ENCODE measurements at places on chromosomes 7 and 10.

DNA sequence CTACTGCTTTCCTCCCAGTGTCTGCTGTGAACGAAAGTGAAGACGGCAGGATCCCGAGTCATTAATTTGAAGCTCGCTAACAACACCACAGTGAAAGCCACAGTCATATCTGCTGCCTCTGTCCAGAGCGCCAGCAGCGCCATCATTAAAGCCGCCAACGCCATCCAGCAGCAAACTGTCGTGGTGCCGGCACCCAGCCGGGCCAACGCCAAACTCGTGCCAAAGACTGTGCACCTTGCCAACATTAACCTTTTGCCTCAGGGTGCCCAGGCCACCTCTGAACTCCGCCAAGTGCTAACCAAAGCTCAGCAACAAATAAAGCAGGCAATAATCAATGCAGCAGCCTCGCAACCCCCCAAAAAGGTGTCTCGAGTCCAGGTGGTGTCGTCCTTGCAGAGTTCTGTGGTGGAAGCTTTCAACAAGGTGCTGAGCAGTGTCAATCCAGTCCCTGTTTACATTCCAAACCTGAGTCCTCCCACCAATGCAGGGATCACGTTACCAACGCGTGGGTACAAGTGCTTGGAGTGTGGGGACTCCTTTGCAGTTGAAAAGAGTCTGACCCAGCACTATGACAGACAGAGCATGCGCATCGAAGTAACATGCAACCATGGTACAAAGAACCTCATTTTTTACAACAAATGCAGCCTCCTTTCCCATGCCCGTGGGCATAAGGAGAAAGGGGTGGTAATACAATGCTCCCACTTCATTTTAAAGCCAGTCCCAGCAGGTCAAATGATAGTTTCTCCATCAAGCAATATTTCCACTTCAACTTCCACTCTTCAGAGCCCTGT is 94.8 kb upstream of the KCNMA1 start:
- DNase-seq: no peak

DNA sequence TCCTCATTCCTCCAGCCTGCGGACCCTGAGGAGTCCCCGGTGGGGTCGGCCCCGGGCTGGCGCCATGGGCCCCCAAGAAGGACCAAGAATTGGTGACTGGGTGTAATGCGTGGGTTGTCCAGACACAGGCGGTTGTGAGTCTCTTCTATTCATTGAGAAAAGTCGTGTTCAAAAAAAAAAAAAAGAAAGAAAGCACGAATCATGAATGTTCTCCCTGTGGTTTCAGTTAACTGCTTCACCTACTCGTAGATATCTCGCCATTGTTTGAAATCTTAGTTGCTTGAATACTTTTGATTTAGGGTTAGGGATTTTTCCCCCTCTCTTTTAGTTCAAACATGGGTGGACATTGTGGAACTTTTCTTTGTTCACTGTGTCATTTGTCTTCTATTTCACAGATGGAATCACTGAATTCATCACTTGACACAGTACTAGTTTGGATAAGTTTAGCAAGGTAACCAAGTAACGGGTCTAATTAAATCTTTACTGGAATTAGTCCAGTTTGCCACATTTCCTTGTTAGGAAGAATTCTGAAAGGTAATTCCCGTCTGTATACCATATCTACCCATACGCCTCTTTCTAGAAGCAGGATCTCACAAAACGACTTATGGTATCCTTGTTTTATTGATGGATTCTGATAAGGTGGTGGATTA is 775 bp downstream of the STARD3NL start:
- DNase-seq: peak; percentile 55

- no peak for DNase-seq
Measured at GRCh38 chr7:78011642-78012041, 213.1 kb downstream of the PHTF2 start.

GRCh38 chr10:19892270-19892669 is 76.0 kb downstream of the PLXDC2 start:
- DNase-seq: no peak

- no peak for DNase-seq
Measured at GRCh38 chr10:131563411-131563810, 251.9 kb upstream of the TCERG1L start.

DNA sequence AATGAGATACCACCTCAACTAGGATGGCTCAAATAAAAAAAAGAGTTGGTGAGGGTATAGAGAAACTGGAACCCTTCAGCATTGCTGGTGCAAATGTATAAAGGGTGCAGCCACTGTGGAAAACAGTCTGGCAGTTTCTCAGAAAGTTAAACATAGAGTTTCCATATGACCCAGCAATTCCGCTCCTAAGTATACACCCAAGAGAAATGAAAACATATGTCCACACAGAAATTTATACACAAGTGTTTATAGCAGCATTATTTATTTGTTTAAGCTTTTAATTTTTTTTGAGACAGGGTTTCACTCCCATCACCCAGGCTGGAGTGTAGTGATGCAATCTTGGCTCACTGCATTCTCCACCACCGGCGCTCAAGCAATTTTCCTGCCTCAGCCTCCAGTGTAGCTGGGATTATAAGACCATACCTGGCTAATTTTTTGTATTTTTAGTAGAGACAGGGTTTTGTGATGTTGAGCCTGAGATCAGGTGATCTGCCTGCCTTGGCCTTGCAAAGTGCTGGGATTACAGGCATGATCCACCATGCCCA is 118.2 kb upstream of the KIF5B start:
- DNase-seq: no peak

DNA sequence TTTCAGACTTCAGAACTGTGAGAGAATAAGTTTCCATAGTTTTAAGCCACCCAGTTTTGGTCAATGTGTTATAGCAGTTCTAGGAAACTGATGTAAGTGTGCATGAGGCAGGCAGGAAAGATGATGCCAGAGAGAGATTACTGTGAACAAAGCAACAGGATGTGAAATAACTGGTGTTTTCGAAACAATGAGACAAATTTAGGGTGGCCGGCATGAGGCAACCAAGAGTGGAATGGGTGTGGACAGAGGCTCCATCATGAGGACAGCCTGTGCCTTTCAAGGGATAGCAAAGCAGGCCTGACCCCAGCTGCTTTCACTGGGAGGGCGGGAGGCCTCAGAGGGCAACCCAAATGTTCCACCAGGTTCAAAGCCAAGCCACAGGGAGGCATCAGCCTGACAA is 67.3 kb upstream of the UCN3 start:
- no peak for DNase-seq

GRCh38 chr7:36600314-36600682 is 124.0 kb downstream of the AOAH start:
- DNase-seq: no peak

GRCh38 chr7:156386097-156386496 is 254.5 kb upstream of the RNF32 start:
- no peak for DNase-seq

- no peak for DNase-seq
Measured at GRCh38 chr10:1047937-1048336, 982 bp downstream of the IDI1 start.

GRCh38 chr10:111130471-111130870 is 53.6 kb downstream of the ADRA2A start:
- no peak for DNase-seq

- no peak for DNase-seq
Measured at GRCh38 chr7:69588773-69589172, 9.5 kb upstream of the AUTS2 start.

DNA sequence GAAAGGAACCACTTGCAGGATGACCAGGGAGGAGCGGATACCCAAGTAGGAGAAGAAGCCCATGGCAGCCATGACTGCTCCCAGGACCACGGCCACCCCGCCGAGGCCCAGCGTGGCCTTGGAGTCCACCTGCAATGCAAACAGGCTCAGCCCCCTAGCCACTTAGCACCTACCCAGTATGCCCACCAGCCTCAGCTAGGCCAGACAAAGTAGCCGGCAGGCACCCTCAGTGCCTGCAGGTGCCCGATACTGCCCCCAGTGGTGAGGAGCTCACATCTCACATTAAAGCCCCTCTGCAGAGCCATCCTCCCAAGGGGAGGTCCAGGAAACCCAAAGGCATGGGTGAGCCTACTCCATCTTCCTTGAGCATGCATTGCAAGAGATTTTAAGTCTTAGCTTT is 6.6 kb downstream of the NPC1L1 start:
- DNase-seq: peak; percentile 86

DNA sequence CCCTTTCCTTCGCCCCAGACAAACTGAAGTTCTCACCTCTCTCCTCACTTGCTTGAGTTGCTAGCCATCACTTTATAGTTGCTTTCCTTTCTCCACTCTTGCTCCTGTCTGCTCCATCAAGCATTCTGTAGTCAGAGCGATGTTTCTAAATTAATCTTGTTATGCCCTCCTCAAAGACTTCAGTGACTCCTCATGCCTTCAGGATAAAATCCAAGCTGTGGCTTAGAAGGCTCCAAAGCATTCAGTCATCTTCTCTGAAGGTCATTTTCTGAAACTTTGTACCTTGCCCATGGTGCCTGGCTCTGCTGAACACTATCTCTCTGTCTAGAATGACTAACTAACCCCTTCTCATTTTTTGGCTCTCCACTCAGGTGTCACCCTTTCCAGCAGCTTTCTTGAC is 222.4 kb upstream of the GRB10 start:
- DNase-seq: no peak

DNA sequence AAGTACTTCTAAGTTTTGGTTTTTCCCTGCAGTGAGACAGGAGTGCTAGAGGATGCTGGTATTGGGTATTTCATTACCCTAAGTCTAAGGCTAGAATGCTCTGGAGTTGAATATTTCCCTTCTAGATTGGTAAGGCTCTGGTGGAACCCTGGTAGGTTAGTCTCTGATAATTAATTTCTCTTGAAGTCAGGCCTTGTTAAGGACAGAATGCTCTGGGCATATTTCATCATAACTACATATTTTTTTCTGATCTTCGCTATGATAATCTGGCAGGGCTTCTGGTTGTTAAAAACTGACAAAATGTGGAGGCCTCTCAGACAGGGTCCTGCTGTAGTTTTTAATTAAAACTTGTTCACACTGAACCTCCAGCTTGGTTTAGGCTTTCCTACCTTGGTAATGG is 83.8 kb downstream of the CDK13 start:
- no peak for DNase-seq

GRCh38 chr7:20164425-20165145 is 52.6 kb downstream of the MACC1 start:
- no peak for DNase-seq

DNA sequence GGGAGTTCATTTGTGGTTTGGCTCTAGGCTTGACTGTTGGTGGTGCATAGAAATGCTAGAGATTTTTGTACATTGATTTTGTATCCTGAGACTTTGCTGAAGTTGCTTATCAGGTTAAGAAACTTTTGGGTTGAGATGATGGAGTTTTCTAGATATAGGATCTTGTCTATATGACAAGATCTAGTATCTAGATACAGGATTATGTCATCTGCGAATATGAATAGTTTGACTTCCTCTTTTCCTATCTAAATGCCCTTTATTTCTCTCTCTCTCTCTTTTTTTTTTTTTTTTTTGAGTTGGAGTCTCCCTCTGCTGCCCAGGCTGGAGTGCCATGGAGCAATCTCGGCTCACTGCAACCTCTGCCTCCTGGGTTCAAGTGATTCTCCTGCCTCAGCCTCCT is 62.9 kb downstream of the MGAM2 start:
- no peak for DNase-seq

DNA sequence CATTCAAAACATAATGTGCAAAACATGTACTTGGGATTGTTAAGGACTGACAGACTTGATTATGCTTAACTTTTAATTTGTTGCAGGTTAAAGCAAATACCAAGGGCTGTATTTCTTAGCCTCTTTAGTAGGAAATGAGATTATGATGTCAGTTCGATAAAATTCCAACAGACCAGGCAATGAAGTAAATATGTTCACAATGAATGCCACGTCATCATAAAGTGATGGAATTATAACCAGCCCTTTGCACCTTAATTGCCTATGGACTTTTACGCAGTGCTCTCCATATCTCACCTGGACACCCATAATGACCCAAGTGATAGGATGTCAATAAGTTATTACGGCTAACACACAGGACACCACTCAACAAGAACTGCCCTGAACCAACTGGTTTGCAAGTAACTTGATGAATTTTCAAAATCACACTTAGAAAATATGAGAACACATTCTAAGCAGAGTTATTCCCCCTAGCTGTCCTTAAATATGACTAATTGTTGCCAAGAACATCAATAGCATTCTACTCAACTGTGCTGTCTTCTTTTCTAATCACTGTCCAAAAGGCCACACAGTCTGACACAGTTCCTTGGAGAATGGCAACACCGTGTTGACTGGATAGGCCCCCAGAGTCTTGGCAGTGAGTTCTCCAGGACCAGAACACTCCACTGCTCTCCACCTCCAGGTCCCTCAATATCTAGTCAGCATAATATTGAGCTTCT is 115.0 kb downstream of the CHCHD3 start:
- no peak for DNase-seq

DNA sequence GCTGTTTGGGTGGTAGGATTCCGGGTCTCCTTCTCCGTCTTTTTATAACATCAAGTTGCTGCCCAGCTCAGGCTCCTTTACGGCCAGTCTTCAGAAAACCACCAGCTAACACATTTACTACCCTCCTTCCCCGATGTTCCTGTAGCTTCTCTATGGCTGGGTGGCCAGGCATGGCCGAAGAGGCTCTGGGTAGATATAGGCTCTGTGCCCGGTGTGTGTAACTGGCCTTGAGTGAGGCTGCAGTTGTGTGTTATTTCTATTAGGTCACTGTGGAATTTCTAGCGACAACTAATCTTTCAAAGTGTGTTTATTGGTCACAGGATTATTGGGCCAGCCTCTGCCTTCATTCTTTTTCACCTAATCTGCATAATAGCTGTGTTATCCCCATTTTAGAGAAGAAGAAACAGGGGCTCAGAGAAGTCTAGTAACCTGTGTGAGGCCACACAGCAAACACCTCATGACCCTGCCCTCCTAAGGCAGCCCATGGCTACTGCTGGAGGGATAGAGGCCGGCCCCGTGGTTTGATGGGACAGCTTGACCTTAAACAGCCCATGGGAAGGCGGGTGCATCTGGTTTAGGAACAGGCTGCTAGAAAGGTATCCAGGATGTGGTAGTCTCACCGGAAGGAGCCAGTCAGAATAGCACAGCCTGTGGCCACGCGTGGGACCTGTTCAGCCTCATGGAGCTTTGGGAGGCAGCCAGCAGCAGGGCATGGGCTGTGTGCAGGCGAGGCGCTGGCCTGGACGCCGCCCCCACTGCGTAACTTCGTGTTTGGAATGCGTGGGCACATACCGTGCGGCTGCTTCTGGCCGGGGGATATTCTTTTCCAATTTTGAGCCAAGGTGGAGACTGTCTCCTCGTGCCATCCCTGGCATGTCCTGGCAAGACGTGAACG is 29.7 kb downstream of the HTRA1 start:
- no peak for DNase-seq

DNA sequence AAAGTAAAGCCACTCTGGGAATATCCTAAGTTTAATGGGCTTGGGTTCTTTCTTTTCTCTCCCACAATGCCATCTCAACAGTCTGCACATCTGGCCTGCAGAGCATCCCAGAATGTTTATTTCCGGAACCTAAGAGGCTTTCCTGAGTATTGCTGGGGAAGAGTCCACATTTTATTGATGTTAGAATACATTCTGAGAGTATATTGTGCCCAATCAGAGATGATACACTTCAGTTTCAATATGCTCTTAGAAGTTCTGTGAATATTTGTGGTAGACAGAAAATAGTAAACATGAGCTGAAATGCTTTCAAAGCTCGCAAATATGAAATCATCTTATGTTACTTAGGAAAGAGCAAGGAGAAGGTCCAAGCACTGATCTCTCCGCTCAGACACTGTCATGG is 200.6 kb downstream of the TWIST1 start:
- no peak for DNase-seq

Measured in GM13977 (cell line).